NCI-H774 (cell line): ENCODE measurements at places on chromosomes 4 and X.

GRCh38 chrX:11329021-11329420 is 35.8 kb downstream of the AMELX start:
- DNase-seq = no peak

DNA sequence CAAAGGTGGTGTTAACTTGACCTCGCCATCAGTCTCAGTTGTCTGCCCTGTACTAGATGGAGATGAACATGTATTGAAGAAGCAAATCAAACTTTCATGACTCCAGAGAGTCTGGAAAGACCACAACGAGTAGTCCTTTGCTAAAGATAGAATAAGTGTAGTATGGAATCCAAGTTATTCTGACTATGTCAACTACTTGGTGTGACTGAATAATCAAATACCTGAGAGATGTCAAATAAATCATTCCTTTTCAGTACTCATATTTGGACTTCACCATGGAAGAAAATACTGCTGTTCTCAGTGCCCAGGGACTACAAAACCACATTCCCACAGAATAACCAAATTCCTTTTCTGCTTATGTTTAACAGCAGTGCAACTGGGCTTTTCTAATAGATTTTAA is 161.2 kb upstream of the SPRY1 start:
- no peak for DNase-seq

DNA sequence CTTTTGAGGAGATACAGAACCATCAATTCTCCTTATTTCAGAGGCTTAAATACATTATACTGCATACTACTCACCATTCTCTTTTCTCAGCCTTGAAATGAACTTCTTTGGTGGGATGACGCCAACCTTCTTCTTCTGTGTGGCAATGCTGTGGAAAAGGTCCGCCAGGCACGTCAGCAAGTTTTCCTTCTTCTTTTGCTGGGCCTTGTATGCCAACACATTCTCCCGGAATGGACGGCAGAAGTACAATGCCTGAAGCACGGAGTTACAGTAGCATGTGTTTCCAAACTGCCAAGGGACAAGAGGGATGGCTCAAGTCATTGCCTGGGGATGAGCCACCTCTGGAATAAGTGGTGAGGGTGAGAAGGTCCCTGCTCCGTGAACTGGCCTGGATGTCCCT is 31.2 kb downstream of the USP46 start:
- no peak for DNase-seq

DNA sequence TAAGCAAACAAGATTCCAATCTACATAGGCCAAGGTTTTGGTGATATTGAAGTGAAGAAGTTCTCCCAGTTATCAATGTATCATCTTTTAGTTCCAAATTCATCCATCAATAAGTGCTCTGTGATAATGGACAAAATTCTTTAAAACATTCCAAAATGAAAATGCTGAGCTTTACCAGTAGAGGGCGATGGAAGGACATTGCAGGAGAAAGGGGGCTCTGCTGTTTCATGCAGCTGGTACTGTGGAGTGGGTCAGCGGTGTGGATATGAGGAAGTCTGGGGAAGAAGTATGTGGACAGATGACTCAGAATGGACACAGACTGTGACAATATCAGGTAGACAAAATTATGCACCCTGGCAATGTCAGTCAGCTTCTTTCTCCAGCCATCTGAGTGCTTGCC is 46.6 kb upstream of the HS6ST2 start:
- no peak for DNase-seq

GRCh38 chr4:2412534-2412884 is 5.9 kb downstream of the ZFYVE28 start:
- DNase-seq = no peak

DNA sequence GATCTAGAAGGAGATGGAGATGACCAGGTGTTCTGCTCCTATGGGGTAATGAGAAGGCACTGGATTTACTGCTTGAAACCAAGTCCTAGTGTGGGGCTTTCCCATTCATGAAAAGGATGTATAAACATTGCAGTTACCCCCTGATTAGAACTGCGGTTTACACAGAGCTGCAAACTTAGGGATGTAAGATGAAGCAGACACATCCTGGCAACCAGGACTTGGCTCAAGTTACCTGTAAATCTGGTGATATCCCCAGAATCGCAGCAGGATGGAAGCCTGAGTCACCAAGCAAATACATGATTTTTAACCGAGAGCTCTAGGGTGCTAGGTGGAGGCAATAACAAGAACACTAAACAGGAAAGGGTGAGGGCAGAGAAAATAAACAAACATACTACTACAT is 178.6 kb upstream of the MAMLD1 start:
- no peak for DNase-seq
